ENCODE measurements at places on chromosomes 6 and 20.

- DNase-seq = peak; percentile 46
Observed at GRCh38 chr6:42978487-42978838, 518 bp downstream of the PEX6 start.

- no peak for DNase-seq
Observed at GRCh38 chr6:136403110-136403980, 113.7 kb upstream of the BCLAF1 start.

DNA sequence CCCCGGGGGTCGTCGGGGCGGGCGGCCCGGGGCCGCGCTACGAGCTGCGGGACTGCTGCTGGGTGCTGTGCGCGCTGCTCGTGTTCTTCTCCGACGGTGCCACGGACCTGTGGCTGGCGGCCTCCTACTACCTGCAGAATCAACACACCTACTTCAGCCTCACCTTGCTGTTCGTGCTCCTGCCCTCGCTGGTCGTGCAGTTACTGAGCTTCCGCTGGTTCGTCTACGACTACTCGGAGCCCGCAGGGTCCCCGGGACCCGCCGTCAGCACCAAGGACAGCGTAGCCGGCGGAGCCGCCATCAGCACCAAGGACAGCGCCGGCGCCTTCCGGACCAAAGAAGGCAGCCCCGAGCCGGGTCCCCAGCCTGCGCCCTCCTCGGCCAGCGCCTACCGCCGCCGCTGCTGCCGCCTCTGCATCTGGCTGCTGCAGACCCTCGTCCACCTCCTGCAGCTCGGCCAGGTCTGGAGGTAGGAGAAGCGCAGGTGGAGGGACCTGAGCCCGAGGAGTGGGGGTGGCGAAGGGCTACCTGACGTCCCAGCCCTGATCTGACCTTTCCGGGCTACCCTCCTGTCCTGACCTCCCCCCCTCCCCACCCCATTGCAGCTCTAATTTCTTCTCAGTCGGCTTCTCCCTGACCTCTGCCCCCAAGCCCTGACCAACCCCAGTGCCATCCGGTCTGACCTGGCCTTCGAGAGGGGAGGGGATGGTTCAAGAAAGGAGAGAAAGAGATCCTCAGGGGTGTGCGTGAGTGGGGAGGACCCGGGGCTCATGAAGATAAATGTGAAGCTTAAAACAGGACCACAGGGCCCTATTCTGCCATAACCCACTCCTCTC lies 558 bp downstream of the XKR7 start:
- peak; percentile 83 for DNase-seq

- no peak for DNase-seq
Observed at GRCh38 chr20:1665345-1665744, 7.8 kb upstream of the SIRPG start.

- no peak for DNase-seq
Observed at GRCh38 chr20:47805951-47806350, 20.7 kb upstream of the SULF2 start.

GRCh38 chr6:95948324-95948723 lies 67.5 kb upstream of the FUT9 start:
- no peak for DNase-seq

DNA sequence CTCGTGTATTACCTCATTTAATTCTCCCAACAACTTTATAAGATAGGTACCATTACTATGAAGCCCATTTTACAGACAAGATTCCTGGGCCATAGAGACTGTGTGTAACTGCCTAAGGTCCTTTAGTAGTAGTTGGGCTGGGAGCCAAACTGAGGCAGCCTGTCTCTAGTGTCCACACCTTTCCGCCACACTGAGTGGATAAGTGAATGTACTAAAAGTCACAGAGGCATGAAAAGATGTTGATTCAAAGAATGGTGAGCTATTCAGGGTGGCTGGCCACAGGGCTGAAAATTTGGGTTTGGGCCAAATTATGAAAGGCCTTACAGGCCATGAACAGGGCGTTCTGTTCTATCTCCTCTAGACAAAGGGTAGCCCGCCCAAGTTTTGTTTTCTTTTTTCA lies 11.0 kb downstream of the CD24 start:
- DNase-seq = no peak

DNA sequence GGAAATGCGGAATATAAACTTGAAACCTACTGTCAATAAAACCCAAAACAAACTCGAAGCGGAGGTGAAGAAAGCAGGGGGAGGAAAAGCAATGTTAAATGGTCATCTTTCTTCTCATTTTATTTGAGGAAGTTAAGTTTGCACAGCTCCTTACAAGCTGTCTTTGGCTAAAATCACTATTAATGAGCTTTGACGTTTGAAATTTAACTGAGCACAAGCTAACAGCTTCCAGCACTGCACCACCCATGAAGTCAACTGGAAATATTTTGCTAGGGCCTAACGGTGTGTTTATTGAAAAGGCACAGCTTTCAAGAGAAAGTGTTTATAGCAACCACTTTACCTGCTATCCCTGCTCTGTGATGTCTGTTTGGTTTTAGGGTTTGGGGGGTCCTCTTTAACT lies 103.8 kb downstream of the PKHD1 start:
- DNase-seq = no peak

GRCh38 chr6:95804847-95805541 lies 210.8 kb upstream of the FUT9 start:
- DNase-seq = no peak
